ENCODE measurements at places on chromosomes 1 and 21.

DNA sequence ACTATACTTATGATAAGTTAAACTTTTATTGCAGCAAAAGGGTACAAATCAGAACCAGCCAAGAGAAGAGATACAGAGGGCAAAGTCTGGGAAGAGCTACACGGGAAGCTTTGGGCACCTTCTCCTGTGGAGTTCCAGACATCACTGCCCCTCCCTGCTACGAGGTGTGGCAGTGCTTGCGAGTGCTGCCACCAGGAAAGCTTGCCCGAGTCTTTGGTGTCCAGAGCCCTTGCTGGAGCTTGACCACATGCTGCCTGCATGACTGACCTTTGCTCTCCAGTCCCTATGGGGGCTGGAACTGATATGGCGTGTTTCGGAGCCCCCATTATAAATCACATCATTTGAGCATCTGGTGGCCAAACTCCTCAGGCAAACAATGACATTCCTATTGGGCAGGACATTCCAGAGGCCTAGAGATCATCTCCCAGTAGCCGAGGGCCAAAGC, 23.4 kb downstream of the PLEKHO1 start:
- no peak for DNase-seq

DNA sequence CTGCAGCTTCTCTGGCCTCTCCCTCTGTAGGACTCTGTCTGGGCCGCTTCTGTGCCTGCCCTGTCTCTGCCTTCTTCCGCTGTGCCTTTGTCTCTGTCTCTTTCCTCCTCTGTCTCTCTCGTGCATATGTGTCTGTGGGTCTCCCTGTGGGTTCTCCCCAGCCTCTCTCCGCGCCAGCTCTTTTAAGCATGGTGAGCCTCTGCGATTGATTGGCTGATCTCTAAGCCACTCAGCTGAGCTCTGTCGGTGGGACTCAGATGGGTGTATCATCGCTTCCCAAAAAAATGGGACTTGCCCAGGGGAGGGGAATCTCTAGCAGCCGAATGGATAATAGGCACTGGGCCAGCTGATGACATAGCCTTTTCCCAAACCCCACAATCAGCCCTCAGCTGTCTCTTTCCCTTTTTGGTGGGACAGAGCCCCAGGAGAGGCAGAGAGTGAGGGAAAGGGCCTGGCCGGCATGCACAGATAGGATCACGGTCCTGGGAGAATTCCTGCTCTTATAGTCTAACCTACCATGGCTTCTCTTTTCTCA, at the start of gene ADAMTS4:
ADAMTS4 (minus strand) TSS at position 158 of the 535 bp plus-strand sequence. CDS start 427 bp downstream, outside the sequence.
- DNase-seq = peak; percentile 98

DNA sequence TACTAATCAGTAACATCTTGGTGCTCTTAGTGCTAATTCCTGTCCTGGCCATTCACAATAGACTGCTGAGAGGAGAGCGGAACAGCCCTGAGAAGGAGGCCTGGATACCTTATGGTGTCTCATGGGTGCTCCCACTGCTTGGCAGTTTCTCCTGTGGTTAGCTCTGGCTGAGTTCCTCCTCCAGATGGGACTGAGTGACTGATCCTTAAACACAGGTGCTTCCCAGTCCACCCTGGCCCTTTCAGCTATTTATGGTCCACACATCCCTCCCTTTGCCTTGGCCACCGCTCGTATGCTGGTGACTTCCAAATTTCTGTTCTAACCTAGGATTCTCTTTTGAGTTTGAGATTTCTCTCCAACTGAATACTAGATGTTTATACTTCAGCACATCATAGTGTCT, 157.0 kb upstream of the CACNA1E start:
- DNase-seq = no peak

DNA sequence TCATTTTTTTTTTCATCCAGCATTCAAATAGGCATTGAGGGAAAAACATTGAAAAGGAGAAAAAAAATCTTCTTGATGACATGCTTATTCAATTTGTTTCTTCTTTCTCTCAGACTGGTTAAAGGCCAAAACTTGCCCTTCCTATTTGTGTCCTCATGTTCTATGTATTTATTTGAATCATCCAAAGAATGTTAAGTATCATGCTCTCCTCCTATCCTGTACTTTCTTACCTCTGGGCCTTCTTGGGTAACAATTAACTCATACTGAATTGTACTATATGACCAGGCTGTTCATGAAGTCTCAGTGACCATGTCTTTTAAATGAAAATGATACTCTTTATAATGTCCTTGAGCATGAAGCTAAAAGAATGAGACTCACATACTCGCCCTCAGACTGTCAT, 36.5 kb upstream of the DENND1B start:
- no peak for DNase-seq

- peak; percentile 30 for DNase-seq
Observed at GRCh38 chr1:16019644-16020277, 1.9 kb upstream of the HSPB7 start.
